ENCODE measurements at places on chromosomes 4 and X.

- no peak for DNase-seq
Measured at GRCh38 chr4:13218326-13218958, 265.7 kb downstream of the RAB28 start.

GRCh38 chr4:176508780-176509331, 189.1 kb downstream of the SPCS3 start:
- no peak for DNase-seq

GRCh38 chrX:15737190-15737958, 696 bp upstream of the CA5B start:
- DNase-seq, result no peak

DNA sequence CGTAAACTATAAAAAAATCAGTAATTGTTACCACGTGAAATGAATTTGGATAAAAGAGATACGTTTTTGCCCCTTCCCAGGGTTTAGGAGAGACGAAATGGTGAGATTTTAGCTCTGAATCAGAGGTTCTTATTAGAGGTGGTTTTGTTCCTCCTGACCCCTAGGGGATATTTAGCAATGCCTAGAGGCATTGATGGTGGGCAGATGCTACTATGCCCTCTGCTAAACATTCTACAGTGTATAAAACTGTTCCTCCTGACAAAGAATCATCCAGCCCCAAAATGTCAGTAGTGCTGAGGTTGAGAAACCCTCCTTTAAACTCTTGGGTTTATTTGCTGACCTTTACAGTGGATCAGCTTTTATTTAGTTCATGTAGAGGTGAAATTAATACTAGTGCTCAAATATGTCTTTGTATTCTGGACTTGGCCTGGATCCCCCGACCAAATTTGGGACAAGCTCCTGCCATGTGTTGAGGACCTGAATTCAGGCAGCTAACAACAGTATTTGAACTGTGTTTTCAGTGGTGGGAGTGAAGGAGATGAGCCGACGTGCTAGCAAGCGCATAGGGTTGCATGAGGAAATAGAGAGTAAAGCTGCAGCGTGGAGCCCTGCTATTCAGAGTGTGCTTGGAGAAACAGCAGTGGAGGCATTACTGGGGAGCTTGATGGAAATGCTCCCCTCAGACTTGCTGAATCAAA, 126.1 kb downstream of the PTTG2 start:
- DNase-seq, result no peak

GRCh38 chrX:3271834-3272186, 74.6 kb downstream of the MXRA5 start:
- peak; percentile 90 for DNase-seq

DNA sequence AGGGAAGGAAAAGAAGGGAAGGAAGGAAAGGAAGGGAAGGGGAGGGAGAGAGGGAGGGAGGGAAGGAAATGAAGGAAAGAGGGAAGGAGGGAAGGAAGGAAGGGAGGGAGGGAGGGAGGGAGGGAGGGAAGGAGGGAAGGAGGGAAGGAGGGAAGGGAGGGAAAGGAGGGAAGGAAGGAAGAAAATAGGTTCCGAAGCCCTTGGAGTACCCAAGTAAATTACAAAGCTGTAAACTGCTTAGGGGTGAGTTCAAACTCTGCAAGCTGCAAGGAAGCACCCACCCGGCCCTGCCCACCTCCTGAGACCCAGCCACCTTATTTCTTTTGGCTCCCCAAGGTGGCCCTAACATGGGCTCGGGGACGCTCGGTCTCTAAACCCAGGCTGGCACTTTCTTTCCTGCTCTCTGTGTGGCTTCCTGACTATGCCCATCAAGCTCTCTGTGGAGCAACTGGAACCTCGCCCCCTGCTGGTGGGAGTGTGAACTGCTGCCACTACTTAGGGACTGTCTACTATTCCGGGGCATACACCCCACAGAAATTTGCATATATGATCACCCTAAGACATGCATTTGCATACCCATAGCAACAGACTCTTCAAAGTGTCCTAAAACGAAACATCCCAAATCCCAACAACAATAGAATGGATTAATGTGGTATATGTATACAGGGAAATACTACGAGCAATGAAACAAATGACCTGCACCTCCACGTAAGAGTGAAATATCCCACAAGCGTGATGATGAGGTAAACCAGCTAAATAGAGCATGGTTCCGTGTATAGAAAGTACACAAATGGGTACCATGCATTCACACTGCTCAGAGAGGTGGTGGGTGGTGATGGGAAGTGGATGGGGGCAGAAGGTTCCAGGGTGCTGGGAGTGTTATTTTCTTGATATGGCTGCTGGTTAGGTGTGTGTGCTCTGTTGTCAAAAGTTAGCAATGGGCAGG, 151.7 kb upstream of the TBL1X start:
- DNase-seq, result no peak

DNA sequence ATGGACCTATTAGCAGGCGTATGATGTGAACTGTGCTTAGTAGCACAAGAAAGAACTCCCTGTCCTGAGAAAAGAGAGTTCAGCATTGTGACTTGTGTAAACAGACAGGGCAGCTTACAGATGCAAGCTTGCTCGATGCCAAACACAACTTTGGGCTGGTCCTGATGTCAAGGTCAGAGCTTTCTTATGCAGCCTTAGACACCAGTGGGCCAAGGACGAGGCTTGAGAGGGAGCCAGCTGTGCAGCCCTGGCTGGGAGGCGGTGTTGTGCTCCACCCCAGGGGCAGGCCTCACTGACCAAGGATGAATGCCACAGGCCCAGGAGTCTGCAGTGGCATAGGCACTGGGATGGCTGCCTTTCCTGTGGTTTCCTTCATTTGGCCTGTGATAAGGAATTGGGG, 35.4 kb downstream of the JADE1 start:
- no peak for DNase-seq

- DNase-seq, result no peak
Measured at GRCh38 chr4:52112411-52112810, 61.3 kb downstream of the SPATA18 start.

DNA sequence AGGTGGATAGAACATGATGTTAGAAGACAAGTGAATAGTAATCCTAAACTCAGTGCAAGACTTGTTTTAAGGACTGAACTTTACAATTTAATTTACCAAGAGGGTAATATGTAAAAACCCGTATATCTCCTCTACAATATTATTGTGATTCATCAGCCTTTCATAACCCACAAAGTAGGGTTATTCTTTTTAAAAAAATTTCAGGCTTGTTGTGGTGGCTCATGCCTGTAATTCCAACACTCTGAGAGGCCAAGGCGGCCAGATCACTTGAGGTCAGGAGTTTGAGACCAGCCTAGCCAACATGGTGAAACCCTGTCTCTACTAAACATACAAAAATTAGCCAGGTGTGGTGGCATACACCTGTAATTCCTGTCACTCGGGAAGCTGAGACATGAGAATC, 7.2 kb downstream of the IBSP start:
- DNase-seq, result peak; percentile 77

GRCh38 chrX:76454456-76454927, 27.0 kb downstream of the MAGEE1 start:
- peak; percentile 17 for DNase-seq

DNA sequence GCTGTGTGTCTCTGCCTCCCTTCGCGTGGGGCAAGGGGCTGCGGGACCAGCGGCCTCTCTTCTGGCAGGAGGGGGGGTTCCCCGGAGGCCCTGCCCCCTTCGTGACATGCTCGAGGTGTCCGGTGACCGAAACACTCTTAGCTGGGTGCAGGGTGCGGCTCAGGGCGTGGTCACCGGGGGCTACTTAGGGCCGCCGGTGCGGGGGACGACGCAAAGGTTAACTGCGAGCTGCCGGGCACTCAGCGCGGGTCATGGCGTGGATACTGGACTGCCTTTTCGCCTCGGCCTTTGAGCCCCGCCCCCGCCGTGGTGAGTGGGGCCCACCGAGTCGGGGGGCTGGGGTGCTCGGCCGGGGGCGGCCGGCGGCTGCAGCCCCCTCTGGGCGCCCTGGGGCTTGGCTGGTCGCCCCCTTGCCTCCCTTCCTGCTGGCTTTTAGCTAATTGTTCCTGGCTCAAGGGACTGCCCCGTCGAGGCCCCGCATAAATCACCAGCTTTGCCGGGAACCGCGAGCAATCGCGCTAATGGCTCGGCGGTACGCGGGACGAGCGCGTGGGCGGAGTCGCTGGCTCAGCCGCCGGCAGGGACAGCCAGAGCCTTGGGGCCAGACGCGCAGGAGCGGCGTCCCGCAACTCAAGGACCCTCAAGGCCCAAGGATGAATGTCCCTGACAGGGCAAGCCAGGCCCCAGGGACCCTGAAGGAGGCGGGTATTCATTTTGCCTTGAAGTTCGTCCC, at the start of gene ARHGAP36:
ARHGAP36 (plus strand) TSS at position 211 of the 733 bp plus-strand sequence. CDS start 23,320 bp downstream, outside the sequence.
- DNase-seq, result no peak

- no peak for DNase-seq
Measured at GRCh38 chrX:138886769-138887168, 175.3 kb upstream of the FGF13 start.

DNA sequence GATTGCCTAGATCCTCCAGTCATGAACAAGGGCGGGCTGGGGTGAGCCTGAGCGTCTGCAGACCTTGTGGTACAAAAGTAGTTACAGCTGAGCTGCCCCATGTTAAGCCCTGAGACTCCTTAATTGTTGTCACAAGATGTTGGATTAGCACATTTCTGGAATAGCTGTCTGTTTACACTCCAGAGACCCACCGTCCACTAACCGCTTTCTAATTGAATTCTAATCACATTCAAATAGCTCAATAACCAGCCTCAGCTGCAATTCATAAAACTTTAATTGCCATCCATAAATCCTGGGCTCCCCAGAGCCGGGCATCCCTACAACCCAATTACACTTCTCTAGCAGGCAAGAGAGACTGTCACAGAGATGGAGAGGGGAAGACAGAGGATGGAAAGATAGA, 1.6 kb upstream of the GSX2 start:
- peak; percentile 55 for DNase-seq
